ENCODE measurements at places on chromosomes 2 and 18. TPM values are rescaled to one million over a fixed set of nuclear protein-coding genes. Genes with fewer than 3 reads are reported as not detected.

GRCh38 chr18:71936744-71937143 lies 607.4 kb downstream of the CBLN2 start:
- no peak for DNase-seq

The POTEC gene
- total RNA-seq, result not detected

DNA sequence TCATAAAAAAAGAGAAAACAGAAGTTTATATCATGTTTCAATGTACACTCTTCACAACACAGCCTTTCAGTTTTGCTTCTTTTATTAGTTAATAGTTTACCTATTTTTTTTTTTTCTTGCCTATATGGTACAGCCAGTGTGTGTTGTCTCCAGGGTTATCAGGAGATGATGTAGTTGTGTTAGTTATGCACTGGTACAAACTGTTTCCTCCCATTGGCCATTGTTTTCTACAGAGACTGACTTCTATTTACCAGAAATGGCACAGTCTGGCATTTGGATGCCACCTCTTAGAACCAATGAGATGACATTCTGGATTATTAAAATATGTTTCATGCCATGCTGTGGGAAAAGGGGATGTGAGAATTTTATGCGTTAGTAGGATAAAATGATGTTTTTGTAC lies 339.4 kb downstream of the PLCL1 start:
- DNase-seq, result no peak

GRCh38 chr2:75729861-75730260 lies 19.1 kb upstream of the GCFC2 start:
- DNase-seq, result no peak

The SERPINB4 gene
- total RNA-seq, result not detected

DNA sequence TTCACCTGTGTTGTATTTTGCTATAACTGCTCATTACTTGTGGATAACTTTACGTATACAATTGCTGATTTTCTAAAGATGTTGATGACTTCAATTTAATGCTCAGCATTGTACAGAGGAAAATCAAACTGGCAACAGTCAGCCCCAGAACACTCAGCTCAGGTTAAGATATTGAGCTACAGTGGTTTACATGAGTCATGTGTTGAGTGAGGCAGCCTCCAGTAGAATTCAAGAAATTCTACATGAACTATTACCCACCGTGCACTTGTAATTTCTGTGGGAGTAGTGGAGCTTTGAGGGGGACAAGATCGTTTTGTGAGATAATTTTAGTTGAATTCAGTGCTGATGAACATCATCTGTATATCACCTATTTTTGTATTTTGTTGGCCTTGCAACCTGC lies 292.3 kb downstream of the ALPK2 start:
- DNase-seq, result no peak

The PIGN gene
- 42.9 TPM for total RNA-seq

DNA sequence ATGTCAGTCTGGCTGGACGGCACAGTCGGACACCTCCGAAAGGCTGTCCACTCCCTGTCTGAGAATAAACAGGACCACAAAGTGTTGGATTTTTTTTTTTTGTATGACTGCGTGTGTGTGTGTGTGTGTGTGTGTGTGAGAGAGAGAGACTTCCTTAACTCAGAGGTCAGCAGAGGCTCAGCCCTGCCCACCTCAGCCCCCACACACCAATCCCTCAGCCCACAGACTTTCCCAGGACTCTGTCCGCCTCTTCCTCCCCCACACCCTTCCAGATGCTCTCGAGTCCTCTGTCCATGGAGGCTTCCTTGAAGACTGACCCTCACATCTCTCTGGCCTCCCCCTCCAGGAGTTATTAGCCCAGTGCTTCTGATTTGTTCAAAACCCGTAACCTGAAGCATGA lies 147.3 kb downstream of the BCL11A start:
- DNase-seq, result no peak

- peak; percentile 49 for DNase-seq
These were observed 152.1 kb downstream of the GLI2 start for GRCh38 chr2:120887741-120888231.

DNA sequence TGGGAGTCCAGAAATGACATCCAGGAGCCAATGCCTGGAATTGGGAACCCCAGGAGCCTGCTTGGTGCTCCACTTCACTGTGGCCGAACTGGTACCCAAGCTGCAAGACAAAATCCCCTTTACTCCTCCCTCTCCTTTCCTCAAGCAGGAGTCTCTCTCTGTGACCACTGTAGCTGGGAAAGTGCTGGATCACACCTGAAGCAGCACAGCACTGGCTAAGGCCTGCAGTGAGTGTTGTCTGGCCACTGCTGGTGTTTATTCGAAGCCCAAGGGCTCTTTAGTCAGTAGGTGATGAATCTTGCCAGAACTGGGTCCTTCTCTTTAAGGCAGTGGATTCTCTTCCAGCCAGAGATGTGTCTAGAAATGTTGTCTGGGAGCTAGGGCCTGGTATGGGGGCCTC lies 26.4 kb downstream of the STPG4 start:
- DNase-seq, result no peak

GRCh38 chr2:86010083-86010482 lies 95.6 kb downstream of the POLR1A start:
- DNase-seq, result no peak

- DNase-seq, result no peak
These were observed 51.9 kb downstream of the ASAP2 start for GRCh38 chr2:9258501-9258900.

DNA sequence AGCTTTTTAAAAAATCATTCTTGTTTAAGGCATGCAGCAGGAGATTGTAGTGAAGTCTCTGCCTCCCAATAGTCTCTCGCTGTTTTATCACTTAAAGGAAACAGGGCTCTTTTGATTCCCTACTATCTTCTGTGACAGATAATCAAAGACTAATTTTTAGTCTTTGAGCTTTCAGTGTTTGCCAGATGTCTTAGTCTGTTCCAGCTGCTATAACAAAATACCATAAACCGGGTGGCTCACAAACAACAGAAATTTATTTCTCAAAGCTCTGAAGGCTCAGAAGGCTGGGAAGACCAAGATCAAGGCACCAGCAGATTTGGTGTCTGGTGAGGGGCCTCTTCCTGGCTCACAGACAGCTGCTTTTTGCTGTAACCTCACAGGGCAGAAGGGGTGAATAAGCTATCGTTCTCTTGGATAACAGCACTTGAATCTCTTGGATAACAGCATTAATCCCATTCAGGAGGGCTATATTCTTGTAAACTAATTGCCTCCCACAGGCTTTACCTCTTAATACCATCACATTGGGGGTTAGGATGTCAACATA lies 37.8 kb upstream of the STAT4 start:
- DNase-seq, result no peak

The CSRNP3 gene
- total RNA-seq, result 0.87 TPM

DNA sequence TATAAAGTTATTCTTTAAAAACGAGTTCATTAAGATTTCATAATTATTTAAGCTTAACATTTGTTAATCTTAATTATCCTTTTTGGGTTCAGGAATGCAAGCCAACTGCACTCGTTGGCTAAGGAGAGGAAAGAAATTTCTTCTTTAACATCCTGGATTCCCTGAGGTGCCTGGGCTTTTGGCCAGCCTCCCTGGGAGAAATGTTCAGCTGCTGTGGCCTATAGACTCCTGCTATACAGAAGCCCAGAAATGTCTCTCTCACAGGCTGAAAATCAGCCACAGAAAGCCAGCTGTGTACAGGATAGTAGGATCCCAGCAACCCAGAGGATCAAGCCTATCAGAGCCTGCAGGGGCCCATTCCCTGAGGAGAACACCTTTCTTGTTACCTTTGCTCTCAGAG lies 430.3 kb downstream of the XIRP2 start:
- no peak for DNase-seq

The MEMO1 gene
- 32.7 TPM for total RNA-seq

GRCh38 chr2:84102274-84102673 lies 356.8 kb downstream of the SUCLG1 start:
- DNase-seq, result no peak

The KCNG2 gene
- 2.3 TPM for total RNA-seq

- peak; percentile 29 for DNase-seq
These were observed 33.1 kb downstream of the ARHGAP15 start for GRCh38 chr2:143162123-143162837.

- DNase-seq, result no peak
These were observed 20.0 kb downstream of the DAPL1 start for GRCh38 chr2:158815166-158815565.

The STAT1 gene
- 45.8 TPM for total RNA-seq

- DNase-seq, result no peak
These were observed 239.6 kb downstream of the MREG start for GRCh38 chr2:215773728-215774127.

The LAMA1 gene
- not detected for total RNA-seq

DNA sequence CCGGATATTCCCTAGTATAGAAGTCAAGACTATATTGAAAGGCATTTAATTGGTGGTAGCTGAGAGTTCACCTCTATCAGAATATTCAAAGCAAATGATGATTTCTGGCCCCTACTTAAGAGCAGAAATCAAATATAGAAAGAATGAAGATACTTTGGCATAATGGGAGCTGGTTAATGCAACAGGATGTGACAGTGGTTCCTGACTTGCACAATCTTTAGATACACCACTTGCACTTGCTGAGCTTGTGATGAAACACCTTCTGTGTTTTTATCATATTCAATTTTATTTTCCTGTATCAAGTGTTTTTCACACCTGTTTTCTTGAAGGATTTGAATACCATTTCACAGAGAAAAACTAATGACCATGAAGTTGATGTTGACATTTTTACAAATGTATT lies 124.1 kb upstream of the CDH19 start:
- DNase-seq, result no peak

GRCh38 chr2:176171351-176172006 lies 14.4 kb downstream of the HOXD3 start:
- DNase-seq, result no peak

GRCh38 chr2:241493092-241493491 lies 15.3 kb downstream of the STK25 start:
- no peak for DNase-seq

- no peak for DNase-seq
These were observed 64.3 kb upstream of the HPCAL1 start for GRCh38 chr2:10238396-10238795.

The DNAJC27 gene
- under 0.01 TPM for total RNA-seq

- DNase-seq, result no peak
These were observed 38.3 kb downstream of the OXER1 start for GRCh38 chr2:42725657-42726056.

- DNase-seq, result no peak
These were observed 266.1 kb downstream of the SOCS6 start for GRCh38 chr18:70554854-70555445.

DNA sequence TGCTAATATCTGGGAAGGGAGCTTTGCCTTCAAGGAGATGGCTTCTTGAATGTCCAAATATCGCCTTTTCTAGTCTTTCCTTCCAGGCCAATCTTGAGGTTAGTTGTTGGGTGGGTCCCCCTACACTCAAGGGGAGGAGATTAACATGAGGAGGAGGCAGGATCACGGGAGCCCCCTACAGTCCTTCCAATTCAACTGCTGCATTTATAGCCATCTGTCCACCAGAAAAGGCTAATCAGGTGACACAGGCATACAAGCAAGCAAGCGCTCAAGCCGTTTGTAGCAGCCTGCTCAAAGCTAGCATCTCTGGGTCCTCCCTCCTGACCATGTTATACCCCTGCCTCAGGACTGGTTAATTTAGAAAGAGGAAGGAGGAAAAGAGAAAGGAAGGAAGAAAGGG lies 87.6 kb downstream of the MRPS9 start:
- DNase-seq, result no peak

- no peak for DNase-seq
These were observed 69.8 kb downstream of the CCBE1 start for GRCh38 chr18:59627414-59627813.

GRCh38 chr2:5589183-5589582 lies 103.0 kb upstream of the SOX11 start:
- no peak for DNase-seq

DNA sequence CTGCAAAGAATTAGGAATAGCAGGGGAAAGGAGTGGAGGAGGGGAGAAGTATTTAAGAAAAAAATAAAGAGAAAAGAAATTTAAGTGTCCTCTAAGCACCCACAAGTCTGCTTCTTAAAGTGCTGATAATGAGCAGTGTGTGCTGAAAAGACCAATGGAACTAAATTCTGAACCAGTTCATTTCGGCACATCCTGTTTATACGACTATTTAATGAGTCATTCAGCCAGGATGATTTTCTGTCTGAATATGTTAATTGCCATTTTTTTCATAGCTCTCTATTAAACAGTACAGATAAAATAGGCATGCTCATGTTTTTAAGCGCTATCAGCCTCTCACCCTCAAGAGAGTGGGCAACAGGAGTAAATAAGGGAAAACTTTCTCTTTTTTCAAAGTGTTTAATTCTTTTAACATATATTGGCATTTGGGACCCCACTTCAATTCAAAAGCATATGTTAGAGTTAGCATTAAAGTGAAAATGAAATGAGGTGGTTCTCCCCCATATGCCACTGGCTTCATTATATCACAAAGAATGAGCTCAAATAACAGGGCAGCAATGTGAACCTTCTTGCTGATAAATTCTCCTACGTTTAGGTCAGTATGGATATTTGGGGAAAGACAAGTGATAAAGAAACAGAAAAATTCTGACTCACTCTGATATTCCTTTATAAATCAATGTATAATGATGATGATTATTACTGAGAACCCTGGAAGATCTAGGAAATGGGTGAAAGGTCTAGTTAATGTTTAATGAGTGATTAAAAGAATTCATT lies 87.5 kb downstream of the TCF4 start:
- no peak for DNase-seq

DNA sequence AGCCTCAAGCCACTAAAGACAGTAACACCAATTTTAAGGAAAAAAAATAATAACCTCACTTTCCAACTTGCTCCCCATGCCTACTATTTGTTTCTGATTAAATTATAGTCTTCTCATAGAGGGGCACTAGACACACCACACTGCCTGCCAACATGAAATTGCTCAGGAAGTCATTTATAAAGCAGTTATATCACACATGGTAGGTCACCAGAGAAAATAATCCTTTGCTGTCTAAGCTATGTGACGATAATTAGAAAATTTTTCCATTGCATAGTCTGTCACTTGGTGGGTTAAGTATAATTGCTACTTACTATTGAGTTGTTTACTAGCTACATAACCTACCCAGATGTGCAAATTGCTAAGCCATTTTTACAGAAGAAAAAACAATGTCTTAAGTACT lies 85.2 kb downstream of the INO80D start:
- DNase-seq, result no peak

- no peak for DNase-seq
These were observed 73.5 kb downstream of the CCBE1 start for GRCh38 chr18:59623456-59624368.

The MTLN gene
- total RNA-seq, result 6.4 TPM

DNA sequence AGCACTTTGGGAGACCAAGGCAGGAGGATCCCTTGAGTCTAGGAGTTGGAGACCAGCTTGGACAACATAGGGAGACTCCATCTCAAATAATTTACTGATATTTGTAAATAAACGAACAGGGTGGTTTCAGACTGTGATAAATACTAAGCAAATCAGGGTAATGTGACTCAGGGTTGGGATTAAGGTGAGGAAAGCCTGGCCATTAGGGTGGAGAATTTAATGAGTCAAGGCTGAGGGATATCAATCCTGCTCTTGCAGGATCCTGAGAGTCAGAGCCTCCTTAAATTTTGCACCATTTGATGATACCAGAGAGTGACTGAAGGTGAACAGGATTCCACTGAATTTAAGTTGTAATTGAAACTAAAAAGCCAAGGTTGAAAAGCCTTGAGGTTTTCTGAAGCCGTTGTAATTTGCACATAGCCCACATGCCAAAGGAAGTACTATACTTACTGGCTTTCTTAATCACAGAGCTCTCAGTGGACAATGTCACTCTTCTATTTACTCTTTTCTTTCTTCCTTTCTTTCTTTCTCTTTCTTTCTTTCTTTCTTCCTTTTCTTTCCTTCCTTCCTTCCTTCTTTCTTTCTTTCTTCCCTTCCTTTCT lies 28.6 kb upstream of the AP1S3 start:
- no peak for DNase-seq

Data from stomach (tissue), 19 donors.